ENCODE measurements at places on chromosomes 1 and 21.
A peak's percentile ranks its signal among the peaks of the same experiment; 100 is the strongest.

GRCh38 chr1:184494929-184495328 is 108.1 kb downstream of the C1orf21 start:
- no peak for DNase-seq

DNA sequence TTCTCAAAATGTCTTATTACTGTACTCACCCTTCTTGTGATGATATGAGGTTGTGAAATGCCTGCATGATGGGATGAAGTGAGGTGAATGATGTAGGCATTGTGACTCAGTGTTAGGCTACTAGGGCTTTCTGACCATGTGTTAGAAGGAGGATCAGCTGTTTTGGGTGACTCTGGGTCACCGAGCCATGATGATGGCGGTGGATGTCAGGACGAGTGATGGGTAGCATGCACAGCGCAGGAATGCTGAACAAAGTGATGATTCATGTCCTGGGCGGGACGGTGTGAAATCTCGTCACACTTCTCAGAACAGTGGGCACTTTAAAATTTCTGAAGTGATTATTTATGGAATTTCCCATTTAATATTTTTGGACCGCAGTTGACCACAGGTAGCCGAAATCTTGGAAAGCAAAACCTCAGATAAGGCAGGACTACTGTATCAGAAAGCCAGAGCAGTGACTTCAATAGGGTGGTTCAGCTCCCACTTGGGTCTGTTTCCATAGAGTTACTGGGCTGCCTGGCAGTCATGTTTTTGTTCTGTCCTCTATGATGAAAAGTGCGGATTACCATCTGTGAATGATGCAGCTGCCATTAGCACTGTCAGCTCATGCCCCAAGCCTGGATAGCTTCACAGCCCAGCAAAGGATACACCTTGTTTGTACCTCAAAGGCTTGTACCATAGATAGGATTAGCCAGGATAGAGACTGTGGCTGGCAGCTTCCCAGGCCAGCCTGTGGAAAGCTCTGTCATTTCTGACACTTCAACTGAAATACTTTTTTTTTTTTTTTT is 26.6 kb downstream of the IL6R start:
- DNase-seq, result no peak

DNA sequence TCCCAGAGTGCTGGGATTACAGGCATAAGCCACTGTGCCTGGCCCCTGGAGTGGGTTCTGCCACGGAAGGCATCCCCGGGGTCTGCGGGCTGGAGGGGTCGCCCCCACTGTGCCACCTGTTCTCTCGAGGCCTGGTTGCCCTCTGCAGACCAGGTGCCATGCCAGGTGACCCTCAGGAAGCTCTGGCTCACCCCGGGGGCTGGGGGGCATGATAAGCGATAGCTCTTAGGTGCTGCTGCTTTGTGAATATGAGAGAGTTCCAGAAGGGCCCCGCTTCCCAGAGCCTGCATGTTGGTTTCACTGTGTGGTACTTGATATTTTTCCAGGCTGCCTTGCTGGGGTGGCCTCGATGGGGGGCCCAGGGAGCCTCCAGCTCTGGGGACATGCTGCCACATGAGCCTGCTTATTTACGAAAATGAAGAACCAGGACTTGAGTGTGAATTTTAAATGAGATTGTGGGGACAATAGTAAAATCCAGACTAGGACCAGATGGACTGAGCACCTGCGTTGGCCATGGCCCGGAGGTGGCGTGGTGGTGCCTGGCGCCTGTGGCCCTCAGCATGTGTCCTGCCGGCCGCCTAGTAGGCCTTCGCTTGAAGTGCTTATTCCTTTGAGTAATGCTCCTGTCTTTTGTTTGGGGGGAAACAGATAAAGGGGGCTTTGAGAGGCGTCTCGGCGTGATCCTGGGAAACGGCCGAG is 7.3 kb downstream of the SKI start:
- DNase-seq, result no peak

- no peak for DNase-seq
Measured at GRCh38 chr1:65952696-65953095, 160.0 kb downstream of the PDE4B start.

- DNase-seq, result peak; percentile 68
Measured at GRCh38 chr1:237851210-237851845, 39.4 kb downstream of the ZP4 start.

DNA sequence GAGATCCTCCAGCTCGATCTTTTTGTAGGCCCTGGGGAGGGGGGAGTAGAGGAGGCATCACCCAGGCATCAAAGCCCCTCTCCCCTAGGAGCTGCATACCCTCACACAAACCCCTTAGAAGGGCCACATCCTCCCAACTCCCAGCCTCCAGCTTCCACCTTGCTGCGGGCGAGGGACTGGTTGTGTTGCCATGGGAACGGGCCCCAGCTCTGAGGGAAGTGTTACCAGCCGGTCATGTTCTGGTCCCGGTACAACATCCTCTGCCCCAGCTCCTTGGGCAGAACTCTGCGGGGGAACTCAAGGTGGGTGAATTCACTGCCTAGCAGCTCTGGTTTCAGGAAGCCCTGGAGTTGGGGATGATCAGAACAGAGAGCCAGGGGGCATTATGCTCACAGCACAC is 4.1 kb downstream of the PPM1J start:
- DNase-seq, result no peak

DNA sequence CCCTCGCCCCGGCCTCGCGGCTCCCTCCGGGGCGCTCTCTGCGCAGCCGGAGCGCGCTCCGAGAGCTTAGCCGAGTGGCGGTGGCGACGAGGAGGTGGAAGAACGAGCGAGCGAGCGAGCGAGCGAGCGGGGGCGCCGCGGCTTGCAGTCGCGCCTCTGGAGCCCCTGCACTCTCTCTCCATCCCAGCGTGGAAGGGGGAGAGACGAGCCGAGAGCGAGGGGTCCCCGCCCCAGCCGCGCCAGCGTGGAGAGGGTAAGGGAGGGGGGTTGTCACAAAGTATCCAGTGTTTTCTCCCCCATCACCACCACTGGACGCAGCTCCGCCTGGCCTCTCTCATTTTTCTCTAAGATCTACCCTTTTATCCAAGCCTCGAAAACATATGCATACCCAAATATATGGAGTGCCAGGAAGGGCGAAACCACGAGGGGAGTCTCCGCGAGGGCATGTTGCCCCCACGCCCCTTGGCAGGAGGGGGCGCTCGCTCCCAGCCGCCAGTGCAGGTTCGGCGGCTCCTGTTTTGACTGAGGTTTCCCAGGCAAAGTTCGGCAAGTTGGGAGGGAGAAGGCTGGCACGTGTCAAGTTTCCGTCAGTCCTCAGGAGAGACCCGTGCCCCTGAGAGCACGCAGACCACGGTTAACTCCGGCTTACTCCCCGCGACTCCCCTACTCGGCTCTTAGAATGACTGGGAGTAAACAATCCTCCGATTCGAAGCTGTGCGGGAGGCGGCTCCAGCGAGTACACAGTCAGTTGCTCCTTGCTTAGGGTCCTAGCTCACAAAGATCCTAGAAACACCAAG is 569 bp upstream of the DAB1 start:
- DNase-seq, result peak; percentile 14

GRCh38 chr1:64398936-64399335 is 71.0 kb upstream of the CACHD1 start:
- no peak for DNase-seq

DNA sequence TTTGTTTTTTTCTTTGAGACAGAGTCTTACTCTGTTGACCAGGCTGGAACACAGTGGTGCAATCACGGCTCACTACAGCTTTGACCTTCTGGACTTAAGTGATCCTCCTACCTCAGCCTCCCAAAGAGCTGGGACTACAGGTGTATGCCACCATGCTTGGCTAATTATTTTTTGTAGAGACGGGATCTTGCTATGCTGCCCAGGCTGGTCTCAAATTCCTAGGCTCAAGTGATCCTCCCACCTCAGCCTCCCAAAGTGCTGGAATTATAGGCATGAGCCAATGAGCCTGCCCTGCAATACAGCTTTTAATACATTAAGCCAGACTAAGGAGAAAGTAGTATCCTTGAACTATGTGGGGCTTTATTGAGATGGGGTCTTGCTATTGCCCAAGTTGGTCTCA is 16.6 kb upstream of the EXOSC10 start:
- DNase-seq, result no peak

DNA sequence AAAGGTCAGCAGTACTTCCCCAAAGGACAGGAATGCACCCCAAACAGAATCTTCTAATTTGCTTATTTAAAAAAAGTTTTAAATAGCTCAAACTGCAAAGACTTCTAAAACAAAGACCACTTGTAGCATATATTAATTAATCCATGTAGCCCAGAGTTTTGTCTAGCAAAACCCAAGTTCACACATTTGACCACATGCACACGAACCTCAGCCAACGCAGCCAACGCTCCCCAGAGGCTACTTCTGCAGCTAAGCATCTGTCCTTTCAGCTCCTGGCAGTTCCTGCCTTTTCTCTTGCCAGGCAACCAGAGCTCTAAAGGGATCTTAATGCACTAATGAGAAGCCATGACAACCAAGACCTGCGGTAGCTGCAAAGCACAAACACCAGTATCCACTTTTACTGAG is 89.6 kb downstream of the RERE start:
- peak; percentile 38 for DNase-seq

- DNase-seq, result no peak
Measured at GRCh38 chr1:182308826-182309225, 82.8 kb downstream of the GLUL start.

GRCh38 chr1:6831366-6831765 is 46.1 kb downstream of the CAMTA1 start:
- DNase-seq, result no peak

DNA sequence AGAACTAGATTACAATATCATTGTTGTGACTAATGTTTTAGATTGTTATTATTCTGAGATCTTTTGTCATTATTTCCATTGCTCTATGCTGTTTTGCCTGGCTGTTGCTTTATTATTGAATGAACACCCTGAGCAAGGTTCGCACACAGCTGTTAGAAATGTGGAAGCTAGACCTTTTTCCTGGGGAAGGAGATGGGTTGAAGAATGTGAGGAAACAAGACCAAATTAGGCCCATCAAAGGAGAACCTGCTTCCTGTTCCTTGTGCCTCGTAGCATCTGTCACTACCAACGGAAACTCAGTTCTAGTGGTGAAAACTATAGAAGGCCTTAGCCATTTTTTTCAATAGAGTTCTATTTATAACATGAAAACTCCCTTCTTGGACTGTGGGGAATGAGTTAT is 68.7 kb downstream of the RGL1 start:
- DNase-seq, result no peak
